ENCODE measurements at places on chromosomes 4 and X.

DNA sequence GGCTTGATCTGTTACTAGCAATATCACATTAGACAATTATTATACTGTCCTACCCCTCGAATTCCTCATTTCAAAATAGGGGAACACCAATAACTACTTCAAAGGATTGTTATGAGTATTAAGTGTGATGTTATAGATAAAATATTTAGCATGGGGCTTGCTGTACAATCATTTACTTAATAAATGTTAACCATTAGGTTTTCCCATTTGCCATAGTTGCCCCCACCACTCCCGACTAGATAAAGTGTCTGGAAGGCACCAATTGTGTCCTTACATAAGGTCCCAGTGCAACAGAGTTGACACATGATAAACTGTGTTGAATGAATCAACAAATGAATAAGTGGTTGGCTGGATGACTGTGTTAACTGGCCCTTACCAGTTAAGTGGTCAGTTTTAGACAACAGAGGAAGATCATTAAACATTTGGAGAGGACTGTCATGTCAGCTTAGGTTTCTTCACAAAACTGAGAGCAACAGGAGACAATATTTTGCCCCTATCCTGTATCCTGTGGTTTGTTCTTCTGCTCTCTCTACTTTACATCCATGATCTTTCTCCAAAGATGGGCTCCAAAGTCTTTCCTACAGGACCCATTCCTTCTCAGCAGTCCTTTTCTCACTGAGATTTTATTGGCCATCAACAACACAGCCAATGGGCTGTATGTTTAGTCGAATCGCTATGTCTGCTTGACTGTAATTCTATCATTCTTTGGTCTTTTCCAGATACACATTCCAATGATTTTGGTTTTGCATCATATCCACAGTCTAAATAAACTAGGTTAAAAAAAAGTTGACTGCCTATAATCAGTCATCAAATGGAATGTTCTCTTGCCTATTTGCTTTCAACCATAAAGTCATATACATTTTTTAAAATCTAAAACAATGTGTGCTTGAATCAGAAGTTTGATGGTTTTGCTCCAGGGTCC lies 74.4 kb downstream of the RNF150 start:
- no peak for DNase-seq

GRCh38 chrX:15511563-15511962 lies 11.0 kb downstream of the BMX start:
- DNase-seq = no peak

GRCh38 chr4:100060765-100061416 lies 110.8 kb upstream of the H2AZ1 start:
- DNase-seq = no peak

GRCh38 chr4:74038425-74039314 lies at the start of gene CXCL3:
CXCL3 (minus strand) TSS chr4:74038689; CDS start chr4:74038611, 78 bp downstream.
- DNase-seq = peak; percentile 81

DNA sequence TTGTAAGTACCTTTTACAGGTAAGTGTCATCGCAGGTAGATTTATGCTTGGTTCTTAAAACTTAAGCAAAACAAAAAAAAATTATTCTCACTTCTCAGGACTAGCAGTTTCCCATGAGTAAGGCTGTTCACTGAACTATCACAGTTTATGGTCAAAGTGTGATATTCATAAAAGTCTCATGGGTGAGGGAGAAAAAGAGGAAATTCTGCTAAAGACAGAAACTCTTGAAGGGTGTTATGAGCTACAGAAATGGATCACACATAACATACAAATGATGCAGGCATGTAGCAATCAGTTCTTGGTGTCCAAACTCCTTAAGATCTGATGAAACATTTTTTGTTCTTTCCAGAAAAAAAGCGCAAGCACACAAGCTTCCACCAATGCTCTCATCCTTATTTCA lies 8.5 kb downstream of the RAB9A start:
- DNase-seq = no peak

DNA sequence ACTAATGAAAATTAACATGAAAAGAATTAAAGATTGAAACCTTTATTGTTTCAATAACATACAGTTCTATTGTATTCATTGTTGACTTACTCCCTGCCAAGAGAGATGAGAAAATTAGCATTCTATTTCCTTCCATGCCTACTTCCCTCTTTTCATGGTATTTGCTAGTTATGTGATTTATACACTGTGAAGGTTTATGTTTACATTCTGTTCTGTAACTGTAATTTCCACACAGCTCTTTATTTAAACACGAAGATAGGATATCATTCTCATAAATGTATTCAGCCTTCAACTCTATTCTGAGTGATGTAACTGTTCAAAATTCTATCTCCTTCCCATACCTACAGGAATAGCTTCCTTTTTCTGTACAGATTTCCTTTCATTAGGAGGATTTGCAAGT lies 6.6 kb downstream of the CCDC110 start:
- DNase-seq = no peak

- no peak for DNase-seq
Observed at GRCh38 chr4:61128682-61129081, 71.4 kb upstream of the ADGRL3 start.

DNA sequence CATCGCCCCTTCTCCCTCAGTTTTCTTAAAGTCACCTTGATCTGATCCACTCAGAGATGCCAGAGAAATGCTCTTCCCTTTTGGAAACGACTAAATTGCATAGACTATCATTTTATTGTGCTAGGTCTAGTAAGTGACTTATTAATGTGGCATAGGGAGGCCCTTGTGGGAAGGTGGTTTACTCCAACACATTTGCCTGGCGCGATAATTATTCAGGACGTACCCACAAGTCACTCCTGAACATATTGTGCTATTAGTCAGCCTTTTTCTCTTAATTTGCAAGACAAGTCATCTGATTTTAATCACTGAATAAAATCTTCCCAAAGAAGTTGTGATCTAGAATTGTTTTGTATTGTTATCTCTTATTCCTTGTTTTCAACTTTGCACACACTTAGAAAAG lies 7.6 kb downstream of the ENPEP start:
- DNase-seq = no peak

GRCh38 chr4:112908511-112908910 lies 140.9 kb upstream of the ANK2 start:
- no peak for DNase-seq

GRCh38 chrX:40687169-40687568 lies 39.8 kb upstream of the CXorf38 start:
- no peak for DNase-seq

- peak; percentile 44 for DNase-seq
Observed at GRCh38 chr4:108350332-108350731, 181.6 kb upstream of the LEF1 start.

DNA sequence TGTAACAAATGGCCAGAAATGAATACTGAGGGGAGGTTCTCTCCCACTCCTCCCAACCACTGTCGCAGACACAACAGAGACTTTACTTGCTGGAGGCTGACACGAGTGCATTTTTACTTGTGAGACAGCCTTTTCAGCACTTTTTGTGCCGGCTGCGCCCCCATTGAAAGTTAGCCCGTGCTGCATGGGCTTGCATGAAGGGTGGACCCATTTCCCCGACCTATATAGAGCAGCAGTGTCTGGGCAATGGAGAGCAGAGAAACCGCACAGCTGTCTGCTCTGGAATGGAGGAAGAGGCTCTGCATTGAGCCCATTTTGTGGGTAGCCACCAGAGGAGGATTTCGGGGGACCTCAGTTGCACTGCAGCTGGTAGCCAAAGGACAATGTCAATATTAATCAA lies 208.8 kb downstream of the UGT8 start:
- peak; percentile 32 for DNase-seq

- DNase-seq = no peak
Observed at GRCh38 chr4:2651998-2652397, 104.1 kb downstream of the TNIP2 start.

- no peak for DNase-seq
Observed at GRCh38 chr4:123339507-123340380, 56.9 kb upstream of the SPRY1 start.

DNA sequence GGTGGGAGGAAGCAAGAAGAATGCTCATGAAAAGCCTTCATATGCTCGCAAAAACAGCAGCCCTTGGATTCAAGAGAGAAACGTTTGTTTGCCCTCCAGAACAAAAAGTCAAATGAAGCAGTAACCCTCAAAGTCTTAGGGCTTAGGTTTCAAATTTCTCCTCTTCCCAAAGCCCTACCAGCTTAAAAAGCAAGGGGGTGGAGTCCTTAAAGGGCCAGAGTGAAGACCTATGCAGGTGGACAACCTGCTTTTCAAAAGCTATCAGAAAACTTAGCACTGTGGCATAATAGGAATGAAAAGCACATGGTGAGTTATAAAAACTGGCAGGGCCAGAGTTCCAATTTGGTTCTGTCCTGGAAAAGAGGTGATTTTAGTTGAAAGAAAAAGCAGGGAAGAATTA lies 253.3 kb downstream of the NAP1L3 start:
- DNase-seq = no peak

GRCh38 chr4:27764526-27764837 lies 903.8 kb downstream of the STIM2 start:
- no peak for DNase-seq

- DNase-seq = no peak
Observed at GRCh38 chr4:124685851-124686250, 26.7 kb downstream of the ANKRD50 start.

- DNase-seq = no peak
Observed at GRCh38 chr4:48958582-48958981, 27.5 kb upstream of the CWH43 start.

DNA sequence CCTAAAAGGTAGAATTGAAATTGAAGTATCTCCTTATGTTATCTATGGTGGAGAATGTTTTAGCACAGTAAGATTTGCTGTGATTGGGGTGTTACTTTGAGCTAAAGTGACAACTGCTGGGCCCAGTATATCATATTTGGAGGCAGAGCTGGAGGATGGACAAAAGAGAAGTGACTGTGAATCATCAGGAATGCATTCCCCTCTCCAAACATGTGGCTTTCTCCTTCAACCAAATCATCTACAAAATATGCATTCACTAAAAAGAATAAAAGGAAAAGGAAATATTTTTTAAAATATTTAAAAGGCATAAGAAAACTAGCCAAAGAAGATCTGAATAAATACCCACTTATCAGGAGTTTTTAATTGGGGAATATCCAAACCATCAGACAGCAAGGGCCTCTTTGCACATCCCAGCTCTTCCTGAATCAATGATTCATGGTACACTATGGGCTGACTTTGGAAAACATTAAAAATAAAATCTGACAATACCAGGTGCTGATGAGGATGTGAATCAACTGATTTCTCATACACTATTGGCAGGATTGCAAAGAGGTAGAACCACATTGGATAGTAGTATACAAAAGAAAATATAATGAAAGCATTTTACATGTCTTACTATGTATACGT lies 671.7 kb upstream of the NR3C2 start:
- DNase-seq = no peak

DNA sequence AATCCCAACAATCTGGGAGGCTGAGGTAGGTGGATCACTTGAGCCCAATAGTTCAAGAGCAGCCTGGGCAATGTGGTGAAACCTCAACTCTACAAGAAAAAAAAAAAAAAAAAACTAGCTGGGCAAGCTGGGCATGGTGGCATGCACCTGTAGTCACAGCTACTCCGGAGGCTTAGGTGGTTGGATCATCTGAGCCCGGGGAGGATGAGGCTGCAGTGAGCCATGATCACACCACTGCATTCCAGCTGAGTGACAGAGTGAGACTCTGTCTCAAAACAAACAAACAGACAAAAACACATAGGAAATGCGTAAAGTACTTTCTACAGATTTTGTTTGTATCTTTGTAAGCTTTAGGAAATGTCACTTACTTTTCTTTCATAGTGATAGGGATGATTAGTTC lies 307.2 kb upstream of the NR3C2 start:
- DNase-seq = no peak

- DNase-seq = no peak
Observed at GRCh38 chr4:183140911-183141320, 41.9 kb downstream of the WWC2 start.

Data from D341Med (cell line).